ENCODE measurements at places on chromosomes 1 and 21.

- no peak for DNase-seq
Measured at GRCh38 chr1:54795356-54795665, 5.8 kb downstream of the TTC22 start.

DNA sequence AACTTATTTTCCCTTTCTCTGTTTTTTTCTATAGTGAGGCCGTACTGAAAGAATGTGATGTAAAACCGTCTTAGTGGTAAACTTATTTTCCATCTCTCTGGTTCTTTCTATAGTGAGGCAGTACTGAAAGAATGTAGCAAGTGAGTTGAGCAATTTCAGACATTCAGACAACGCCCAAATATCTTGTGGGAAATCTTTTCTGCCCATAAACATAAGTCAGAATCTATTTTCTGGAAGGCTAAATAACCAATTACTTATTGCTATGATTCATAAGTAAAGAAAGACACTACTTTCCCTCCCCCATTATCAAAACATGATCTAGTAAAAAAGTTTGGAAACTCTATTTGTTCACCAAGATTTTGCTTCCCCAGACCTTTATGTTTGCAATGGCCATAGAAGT, 18.8 kb upstream of the SCCPDH start:
- no peak for DNase-seq

GRCh38 chr1:88730132-88730675, 46.1 kb downstream of the PKN2 start:
- DNase-seq = no peak

DNA sequence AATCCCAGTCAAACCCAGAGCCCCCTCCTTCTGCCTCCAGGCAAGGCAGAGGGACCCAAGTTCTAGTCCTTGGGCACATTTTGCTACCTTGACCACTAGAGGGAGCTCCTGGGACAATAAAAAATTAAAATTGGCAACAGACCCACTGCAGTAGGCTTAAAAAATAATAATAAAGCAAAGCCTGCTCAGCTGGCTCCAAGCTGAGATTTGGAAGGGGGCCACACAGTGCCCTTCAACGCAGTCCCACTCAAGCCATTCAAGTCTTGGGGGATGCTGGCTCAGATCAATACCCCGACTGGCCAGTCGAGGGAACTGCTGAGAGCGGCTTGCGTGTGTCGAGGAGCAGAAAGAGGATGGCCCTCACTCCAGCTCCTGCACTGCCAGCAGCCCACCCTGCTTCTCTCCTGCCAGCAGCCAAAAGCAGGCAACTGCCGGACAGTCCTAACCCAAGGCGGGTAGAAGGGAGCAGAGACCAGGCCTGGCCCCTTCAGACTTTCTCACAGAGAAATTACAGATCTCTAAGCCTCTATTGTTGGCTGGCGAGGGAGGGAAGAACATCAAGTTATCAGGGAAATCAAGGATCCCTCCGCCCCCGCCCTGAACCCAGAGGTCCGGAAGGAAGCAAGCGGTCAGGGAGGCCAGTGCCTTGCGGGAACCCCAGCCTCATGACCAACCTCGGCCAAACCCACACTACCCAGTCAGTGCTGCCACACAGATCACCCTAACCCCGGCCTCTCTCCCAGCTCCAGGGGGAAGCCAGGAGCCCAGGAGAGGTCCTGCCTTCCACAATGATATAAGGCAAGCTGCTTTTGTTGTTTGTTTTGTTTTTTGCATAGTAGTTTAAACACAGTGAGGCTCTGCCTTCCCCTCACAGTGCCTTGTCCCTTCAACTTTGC, 4.9 kb upstream of the ALDH4A1 start:
- DNase-seq = no peak

- DNase-seq = no peak
Measured at GRCh38 chr1:13732971-13733667, 33.1 kb downstream of the PRDM2 start.

- no peak for DNase-seq
Measured at GRCh38 chr21:17650292-17650691, 37.6 kb upstream of the BTG3 start.

GRCh38 chr1:67018574-67018973, 35.4 kb downstream of the SLC35D1 start:
- no peak for DNase-seq

GRCh38 chr1:118773656-118774055, 214.5 kb downstream of the TBX15 start:
- DNase-seq = no peak

GRCh38 chr1:244674446-244674845, 21.5 kb downstream of the DESI2 start:
- DNase-seq = no peak

- no peak for DNase-seq
Measured at GRCh38 chr1:7690076-7690475, 81.0 kb upstream of the VAMP3 start.

DNA sequence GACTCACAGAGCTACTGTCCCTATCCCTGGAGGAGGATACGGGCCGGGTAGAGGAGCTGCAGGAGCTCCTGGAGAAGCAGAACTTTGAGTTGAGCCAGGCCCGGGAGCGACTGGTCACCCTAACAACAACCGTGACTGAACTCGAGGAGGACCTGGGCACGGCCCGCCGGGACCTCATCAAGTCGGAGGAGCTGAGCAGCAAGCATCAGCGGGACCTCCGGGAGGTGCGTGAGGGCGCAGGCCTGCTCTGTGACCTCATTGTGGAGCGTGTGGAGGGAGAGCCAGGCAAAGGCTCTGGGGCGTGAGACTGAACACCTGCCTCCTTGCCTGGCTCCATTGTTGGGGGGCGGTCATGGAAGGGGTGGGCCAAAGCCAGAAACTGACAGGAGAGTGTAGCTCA, 19.0 kb downstream of the PPFIA4 start:
- DNase-seq = no peak

DNA sequence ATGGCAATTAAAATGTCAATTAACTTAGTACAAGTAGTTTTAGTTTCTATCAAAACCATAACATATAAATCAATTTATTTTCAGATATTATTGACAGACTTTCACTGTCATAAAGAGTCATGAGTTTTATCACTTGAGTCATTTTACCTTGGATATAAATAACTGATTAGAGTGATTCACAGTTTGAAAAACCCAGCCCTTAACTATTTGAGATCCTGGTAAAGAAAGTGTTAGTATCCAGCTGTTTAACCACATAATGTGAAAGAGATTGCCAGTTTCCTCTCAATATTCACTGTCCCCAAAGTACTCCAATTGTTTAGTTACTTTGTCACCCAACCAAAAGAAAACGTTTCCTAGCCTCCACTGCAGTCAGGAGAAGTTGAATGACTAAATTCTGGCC, 91.3 kb downstream of the UCHL5 start:
- no peak for DNase-seq

GRCh38 chr1:164794356-164794755, 235.4 kb downstream of the PBX1 start:
- no peak for DNase-seq

- no peak for DNase-seq
Measured at GRCh38 chr1:163774401-163774945, 452.7 kb downstream of the NUF2 start.

- peak; percentile 47 for DNase-seq
Measured at GRCh38 chr1:179143322-179143721, 61.5 kb downstream of the TOR3A start.

DNA sequence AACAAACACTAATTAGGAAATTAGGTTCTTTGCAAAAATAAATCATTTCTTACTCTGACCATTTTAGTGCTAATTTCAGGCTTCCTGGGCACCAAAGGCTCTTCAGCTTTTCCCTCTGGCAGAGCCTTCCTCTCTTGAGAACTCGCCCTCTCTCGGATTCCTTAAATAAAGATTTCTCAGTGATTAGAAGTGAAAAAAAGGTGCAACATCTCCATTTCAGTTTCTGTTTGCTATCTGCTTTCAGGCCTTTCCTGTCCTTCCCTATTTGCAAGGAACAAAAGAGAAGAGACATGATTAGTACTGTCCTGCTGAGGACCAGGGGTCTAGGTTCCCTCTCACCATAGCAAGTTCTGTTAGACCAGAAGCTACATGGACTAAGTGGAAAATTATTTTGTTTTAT, 27.8 kb upstream of the CACYBP start:
- DNase-seq = no peak

- no peak for DNase-seq
Measured at GRCh38 chr1:42043811-42044210, 109.4 kb upstream of the GUCA2B start.

- peak; percentile 15 for DNase-seq
Measured at GRCh38 chr1:65630855-65631254, 161.8 kb upstream of the PDE4B start.

- no peak for DNase-seq
Measured at GRCh38 chr1:172932981-172933380, 117.8 kb downstream of the TNFSF18 start.

DNA sequence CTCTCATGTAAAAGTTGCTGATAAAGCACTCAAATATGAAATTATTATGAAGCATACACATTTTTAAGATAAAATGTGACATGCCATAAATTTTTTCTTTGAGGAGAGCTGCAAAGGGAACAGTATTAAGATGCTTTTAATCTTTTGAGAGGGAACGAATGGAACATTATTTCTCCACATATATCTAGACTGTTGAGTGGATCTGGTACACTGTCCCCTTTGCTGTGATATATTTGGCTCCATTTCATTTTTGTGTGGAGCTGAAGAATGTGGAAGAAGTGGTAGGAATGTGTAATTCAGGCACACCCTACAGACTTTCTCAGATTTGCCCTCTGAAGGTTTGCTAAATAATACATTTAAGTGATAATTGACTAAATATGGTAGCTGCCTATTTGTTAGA, 31.7 kb downstream of the PGM1 start:
- DNase-seq = no peak

GRCh38 chr1:76635784-76636183, 231.5 kb upstream of the ST6GALNAC5 start:
- DNase-seq = no peak

GRCh38 chr1:172335377-172335776, 85.1 kb upstream of the C1orf105 start:
- no peak for DNase-seq

DNA sequence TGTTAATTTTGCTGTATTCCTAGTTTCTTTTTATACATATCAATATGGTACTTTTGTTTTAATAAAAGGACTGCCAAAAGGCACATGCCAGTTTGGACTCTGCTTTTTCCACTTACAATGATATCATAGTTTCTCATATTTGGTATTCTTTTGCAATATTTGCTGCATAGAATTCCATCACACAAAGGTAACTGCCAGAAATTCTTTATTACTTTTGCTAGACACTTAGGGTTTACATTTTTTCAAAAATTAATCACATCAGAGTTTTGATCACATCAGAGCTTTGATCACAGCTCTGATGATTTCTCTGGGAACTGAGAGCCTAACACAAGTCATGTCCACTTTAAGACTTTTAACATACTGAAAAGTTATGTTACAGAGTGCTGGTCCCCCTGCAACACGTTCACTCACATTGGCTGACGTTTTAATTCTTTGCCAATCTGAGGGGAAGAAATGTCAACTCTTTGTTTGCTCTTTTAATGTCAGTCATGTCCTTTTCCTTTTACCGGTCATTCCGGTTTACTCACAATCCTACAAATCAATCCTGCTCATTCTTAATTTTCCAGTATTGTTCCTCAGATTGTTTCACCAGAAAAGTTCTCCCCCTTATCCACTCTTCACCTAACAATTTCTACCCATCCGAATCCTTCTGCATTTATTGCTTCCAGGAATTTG, 1.1 kb upstream of the CD46 start:
- no peak for DNase-seq

DNA sequence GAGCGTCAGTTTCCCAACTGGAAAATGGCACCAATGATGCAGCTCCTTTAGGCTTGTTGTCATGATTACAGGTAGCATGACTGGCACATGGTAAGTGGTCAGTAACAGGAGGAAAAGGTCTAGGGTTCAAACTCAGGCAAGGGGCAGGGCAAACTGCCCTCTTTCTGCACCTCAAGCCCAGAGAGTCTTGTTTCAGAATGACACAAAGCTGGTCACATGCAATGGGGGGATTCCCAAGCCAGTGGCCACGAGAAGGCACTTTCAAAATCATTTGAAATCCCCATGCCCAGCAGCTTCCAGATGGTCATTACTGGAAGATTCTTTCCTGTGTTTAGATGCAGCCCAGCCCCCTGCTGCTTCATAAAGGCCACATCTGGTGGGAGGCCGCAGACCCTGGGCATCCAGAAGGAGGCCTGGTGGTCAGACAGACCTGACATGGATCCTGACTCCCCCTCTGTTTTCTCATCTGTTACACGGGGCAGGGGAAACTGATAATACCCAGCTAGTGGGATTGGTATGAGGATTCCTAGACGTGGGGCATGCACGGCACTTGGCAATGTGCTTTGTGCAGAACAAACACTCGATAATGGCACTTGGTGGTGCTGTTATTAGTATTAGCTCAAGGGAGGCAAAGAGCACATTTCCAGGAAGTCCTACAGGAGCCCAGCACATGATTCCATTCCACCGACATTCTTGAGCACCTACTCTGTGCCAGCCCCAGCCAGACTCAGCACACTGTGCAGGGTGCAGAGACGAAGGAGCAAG, 6.9 kb upstream of the PLA2G2D start:
- no peak for DNase-seq

- DNase-seq = no peak
Measured at GRCh38 chr1:156144742-156145141, 8.6 kb upstream of the SEMA4A start.

- DNase-seq = peak; percentile 24
Measured at GRCh38 chr1:117826540-117827078, 102.8 kb downstream of the GDAP2 start.

GRCh38 chr21:44301961-44302406, 2.1 kb downstream of the PFKL start:
- DNase-seq = no peak

- no peak for DNase-seq
Measured at GRCh38 chr1:116099919-116100318, 11.3 kb upstream of the MAB21L3 start.

GRCh38 chr1:115873184-115873583, 32.3 kb upstream of the NHLH2 start:
- DNase-seq = no peak

DNA sequence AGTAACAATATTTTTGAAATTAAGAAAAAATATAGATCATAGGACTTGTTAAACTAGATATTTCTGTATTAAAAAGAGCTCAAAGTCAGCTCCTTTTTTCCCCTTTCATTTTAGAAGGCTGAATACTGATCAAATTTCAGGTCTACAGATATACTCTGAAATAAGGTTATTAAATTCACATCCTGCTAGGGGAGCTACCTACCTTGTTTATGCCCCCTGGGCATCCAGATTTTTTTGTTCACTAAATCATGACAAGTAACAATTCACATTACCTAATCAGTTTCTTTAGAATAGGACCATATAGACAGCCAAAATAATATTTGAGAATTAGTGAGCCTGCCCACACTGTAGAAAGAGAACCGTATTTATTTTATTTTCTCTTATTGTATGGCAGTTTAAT, 276.2 kb downstream of the USP25 start:
- DNase-seq = no peak

GRCh38 chr1:221638595-221638994, 103.3 kb downstream of the DUSP10 start:
- no peak for DNase-seq

DNA sequence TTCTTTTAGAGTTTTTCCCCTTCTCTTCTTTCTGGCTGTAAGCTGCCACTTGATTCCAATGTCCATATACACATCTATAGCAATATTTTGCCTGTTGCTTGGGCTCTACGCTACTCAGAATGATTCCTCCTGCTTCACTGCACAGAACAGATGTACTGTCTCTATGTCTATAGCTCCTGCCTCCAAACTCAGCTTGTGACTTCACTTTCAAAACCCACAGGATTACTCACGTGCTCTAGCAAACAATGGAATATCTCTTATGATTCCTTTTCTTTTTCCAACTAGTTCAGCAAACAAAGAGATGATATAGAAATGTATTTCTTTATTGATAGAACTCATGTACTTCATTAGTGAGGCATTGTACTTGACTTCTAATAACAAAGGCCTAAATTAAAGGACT, 80.5 kb upstream of the SOX13 start:
- DNase-seq = no peak
